Kidney (tissue), 22 donors: ENCODE measurements at places on chromosomes 6 and 20. TPM values are rescaled to one million over a fixed set of nuclear protein-coding genes. Genes with fewer than 3 reads are reported as not detected.

PRPH2 gene
- 1.6 TPM for total RNA-seq

STK38 gene
- 30.4 TPM for total RNA-seq

GPANK1 gene
- total RNA-seq = 17.7 TPM

RWDD2A gene
- 4.0 TPM for total RNA-seq

SLC17A1 gene
- total RNA-seq = 26.3 TPM

- no peak for DNase-seq
- no peaks in the 10 kb centered on the region for H3K4me1 ChIP-seq
- H3K36me3 ChIP-seq = no peaks in the 10 kb centered on the region
- no peak overlapping the region for H3K27ac ChIP-seq
- no peak overlapping the region for H3K4me3 ChIP-seq
These were observed 464.3 kb upstream of the FLRT3 start for GRCh38 chr20:14801591-14802325.

- H3K27me3 ChIP-seq = no peaks in the 10 kb centered on the region
- no peak for DNase-seq
- H3K27ac ChIP-seq = no peak overlapping the region
- H3K4me1 ChIP-seq = no peaks in the 10 kb centered on the region
- no peak overlapping the region for H3K4me3 ChIP-seq
These were observed 267.7 kb upstream of the FOXQ1 start for GRCh38 chr6:1044040-1044836.

DNA sequence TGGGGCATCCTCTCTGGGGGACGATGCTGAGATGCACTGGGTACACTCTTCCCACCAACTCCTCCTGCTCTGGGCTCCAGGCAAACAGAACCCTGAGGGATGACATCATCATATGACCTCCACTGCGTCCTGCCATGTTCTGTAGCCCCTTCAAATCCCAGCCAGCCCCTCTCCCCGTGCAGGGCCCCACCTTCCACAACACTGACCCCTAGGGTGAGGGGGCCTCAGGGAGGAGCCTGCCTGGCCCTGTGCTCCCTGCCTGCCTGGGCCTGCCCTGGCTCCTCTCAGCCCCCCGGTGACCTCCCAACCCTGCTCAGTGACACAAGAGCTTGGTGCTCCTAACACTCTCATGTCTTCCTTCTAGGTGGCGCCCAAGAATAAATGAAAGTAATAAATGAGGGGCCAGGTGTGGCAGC, 9.6 kb upstream of the SPDEF start:
- no peaks in the 10 kb centered on the region for H3K36me3 ChIP-seq
- DNase-seq = no peak
- no peak overlapping the region for H3K27ac ChIP-seq
- H3K27me3 ChIP-seq = no peaks in the 10 kb centered on the region
- H3K4me1 ChIP-seq = no peaks in the 10 kb centered on the region
- H3K4me3 ChIP-seq = no peak overlapping the region

DNA sequence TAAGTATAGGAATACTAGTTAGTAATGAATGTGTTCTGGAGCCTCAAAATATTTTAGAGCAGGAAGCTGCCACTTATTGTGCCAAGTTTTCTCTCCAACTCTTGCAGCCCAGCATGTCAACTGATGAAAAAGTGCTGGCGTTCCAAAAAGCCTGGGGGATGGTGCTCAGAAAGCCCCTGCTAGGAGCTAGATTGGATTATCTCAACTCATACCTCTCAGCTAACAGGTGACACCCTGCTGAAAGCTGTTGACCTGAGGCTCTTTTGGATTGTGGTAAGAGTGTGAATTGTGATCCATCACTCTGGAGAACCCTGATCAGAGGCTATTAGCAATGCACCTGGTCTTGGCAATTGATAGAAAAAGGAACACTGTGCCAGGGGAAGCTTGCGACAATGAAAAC, 580.4 kb downstream of the EYS start:
- no peaks in the 10 kb centered on the region for H3K36me3 ChIP-seq
- no peaks in the 10 kb centered on the region for H3K4me1 ChIP-seq
- H3K4me3 ChIP-seq = no peak overlapping the region
- H3K27ac ChIP-seq = no peak overlapping the region

DNA sequence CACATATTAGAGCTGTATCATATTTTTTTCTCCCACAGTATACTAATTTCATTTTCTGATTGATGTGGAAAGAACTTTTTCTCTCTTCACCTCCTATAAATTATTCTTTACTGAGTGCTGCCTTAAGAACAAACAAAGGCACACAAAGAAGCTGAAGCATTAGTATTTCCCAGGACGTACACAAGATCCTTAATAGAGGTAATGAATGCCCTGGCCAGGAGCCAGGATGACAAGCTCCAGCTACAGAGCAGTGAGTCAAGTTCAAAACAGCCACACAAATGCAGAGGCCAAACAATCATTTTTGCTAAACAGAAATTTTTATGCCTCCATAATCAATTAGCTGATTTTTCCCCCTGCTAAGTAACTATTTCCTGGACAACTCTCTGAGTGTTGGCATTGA, 639.6 kb downstream of the EPHA7 start:
- no peak for DNase-seq
- H3K4me3 ChIP-seq = no peak overlapping the region

DNA sequence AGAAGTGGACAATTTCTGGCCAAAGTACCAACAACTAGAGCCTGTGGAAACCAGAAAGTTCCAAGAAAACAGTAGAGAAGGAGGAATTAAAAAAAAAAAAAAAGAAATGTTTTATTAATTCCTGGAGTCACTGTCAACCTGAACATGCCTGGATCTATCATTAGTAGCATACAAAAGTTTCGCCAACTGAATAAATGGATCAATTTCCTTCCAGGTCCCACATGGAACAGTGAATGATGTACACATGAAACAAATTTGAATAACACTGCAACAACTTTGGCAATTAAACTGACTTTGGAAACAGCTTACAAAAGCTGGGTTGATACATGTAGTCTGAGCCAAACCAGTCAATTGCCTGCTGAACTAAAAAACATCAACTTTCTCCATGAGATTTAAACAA, 90.0 kb upstream of the HMGCLL1 start:
- DNase-seq = no peak
- H3K4me1 ChIP-seq = no peaks in the 10 kb centered on the region
- H3K4me3 ChIP-seq = no peak overlapping the region

GRCh38 chr20:37905671-37906613, 3.0 kb downstream of the VSTM2L start:
- H3K27me3 ChIP-seq = peaks cover 7% of the 10 kb centered on the region
- H3K36me3 ChIP-seq = no peaks in the 10 kb centered on the region
- no peaks in the 10 kb centered on the region for H3K4me1 ChIP-seq
- H3K4me3 ChIP-seq = no peak overlapping the region

- no peak for DNase-seq
- no peak overlapping the region for H3K4me3 ChIP-seq
- H3K27ac ChIP-seq = no peak overlapping the region
These were observed 286.5 kb upstream of the PRND start for GRCh38 chr20:4435225-4435624.

DNA sequence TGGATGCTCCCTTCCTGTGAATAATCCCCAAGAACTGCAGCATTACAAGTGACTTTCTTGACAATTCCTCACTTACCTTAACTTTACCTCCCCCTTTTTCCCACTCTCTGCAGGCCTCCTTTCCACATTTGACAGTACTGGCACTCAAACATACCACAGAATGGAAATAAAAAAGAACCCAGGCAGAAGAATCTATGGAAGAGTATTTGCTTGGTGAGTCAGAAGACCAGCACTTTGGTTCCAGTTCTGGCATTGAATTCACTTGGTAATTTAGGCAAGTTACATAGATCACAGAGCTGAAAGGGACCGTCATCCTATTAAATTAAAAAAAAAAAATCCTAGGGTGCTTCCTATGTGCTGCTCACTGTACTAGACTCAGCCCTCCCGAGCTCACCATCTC, 55.0 kb downstream of the BTBD9 start:
- DNase-seq = no peak
- H3K27me3 ChIP-seq = no peaks in the 10 kb centered on the region
- H3K27ac ChIP-seq = no peak overlapping the region
- H3K4me3 ChIP-seq = no peak overlapping the region

DNA sequence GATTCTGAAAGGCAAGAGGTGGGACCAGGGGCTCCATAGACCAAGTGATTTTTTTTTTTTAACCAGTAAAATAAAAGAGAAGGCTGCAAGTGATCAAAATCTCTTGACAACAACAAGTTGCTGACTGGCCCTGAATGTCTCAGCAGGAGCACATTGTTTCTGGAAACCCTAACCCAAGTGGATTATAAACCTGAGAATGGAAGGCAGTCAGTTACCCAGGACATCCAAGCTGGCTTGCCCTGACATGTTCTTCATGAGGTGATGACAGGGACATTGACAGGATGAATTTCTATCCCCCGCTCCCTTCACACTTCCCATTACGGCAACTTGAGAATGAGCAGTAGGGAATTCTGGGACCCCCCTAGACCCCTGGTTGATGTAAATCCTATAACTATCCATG, 49.6 kb upstream of the RIPOR2 start:
- no peak for DNase-seq
- H3K4me3 ChIP-seq = no peak overlapping the region

DNA sequence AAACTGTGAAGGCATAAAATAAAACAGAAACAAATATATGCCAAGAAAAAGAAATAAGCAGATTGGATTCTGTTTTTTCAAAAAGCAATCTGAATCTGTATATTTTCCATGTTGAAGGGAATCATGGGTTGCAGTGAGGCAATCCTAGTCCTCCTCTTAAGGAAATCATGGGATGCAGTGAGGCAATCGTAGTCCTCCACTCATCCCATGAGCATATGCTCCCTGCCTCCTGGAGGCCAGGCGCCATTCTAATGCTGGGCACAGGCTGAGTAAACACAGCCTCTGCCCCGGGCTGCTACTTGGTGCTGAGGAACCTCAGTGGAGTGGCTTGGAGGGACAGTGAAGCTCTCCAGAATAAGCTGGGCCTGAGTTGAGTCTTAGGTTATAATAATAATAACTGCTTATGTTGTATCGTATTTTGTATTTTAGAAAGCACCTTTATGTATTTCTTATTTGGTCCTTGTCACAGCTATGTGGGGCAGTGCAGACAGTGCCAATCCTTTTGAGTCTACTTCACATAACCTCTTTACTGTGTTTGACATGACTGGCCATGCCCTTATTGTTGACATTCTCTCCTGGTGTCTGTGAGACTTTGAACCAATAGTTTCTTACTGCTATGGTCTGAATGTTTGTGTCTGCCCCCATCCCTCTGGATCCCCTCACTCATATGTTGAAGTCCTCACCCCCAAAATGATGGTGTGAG, 56.6 kb upstream of the CITED2 start:
- no peak overlapping the region for H3K27ac ChIP-seq
- no peaks in the 10 kb centered on the region for H3K27me3 ChIP-seq
- no peaks in the 10 kb centered on the region for H3K4me1 ChIP-seq

GRCh38 chr20:19769507-19769906, 11.4 kb downstream of the RIN2 start:
- no peak overlapping the region for H3K4me3 ChIP-seq
- peaks cover 8% of the 10 kb centered on the region for H3K4me1 ChIP-seq

DNA sequence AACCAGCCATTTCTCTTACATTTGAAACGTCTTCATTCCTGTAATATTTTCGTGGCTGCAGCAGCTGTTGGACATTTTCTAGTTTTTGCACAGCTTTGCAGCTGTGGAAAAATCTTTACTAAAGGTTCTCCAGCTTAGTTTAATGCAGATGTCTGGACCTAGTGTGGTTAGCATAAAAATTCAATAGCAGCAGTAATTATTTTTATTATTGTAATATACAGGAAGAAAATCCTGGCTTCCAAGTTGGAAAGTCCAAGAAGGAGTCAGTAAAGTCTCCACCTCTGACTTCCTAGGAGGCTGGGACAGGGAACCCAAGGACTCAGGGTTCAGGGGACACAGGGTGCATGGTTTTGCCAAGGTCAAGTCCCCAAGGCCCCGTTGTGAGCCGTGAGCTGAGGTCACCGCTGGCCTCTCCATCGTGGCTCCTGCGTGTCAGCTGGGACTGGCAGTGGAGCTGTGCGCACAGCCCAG, 230.6 kb downstream of the FNDC1 start:
- no peaks in the 10 kb centered on the region for H3K36me3 ChIP-seq
- H3K27ac ChIP-seq = no peak overlapping the region
- no peak overlapping the region for H3K4me3 ChIP-seq
- DNase-seq = no peak
- H3K4me1 ChIP-seq = no peaks in the 10 kb centered on the region
- H3K27me3 ChIP-seq = no peaks in the 10 kb centered on the region

GRCh38 chr6:118391086-118391485, 157.0 kb upstream of the PLN start:
- no peaks in the 10 kb centered on the region for H3K36me3 ChIP-seq
- no peak overlapping the region for H3K27ac ChIP-seq
- no peak overlapping the region for H3K4me3 ChIP-seq

DNA sequence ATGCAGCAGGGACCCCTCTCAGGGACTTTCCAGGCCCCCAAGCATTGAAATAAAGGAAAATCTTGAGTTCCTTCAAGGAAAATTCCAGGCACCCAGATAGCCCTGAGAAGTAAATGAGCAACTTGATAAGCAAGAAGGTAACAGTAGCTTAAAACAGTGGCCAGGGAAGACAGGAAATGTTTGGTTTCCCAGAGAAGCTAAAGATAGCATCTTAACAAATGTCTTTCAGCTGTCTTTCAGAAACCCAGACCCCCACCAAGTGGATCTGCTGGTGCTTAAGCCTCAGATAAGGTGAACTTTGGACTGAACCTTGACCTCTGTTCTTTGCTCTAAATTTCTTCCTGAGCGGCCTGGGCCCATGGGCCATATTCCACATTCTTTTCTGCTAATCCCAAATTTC, 117.8 kb upstream of the CST7 start:
- H3K27ac ChIP-seq = no peak overlapping the region
- no peak for DNase-seq
- no peaks in the 10 kb centered on the region for H3K4me1 ChIP-seq
- H3K27me3 ChIP-seq = no peaks in the 10 kb centered on the region
- no peak overlapping the region for H3K4me3 ChIP-seq
- no peaks in the 10 kb centered on the region for H3K36me3 ChIP-seq

DNA sequence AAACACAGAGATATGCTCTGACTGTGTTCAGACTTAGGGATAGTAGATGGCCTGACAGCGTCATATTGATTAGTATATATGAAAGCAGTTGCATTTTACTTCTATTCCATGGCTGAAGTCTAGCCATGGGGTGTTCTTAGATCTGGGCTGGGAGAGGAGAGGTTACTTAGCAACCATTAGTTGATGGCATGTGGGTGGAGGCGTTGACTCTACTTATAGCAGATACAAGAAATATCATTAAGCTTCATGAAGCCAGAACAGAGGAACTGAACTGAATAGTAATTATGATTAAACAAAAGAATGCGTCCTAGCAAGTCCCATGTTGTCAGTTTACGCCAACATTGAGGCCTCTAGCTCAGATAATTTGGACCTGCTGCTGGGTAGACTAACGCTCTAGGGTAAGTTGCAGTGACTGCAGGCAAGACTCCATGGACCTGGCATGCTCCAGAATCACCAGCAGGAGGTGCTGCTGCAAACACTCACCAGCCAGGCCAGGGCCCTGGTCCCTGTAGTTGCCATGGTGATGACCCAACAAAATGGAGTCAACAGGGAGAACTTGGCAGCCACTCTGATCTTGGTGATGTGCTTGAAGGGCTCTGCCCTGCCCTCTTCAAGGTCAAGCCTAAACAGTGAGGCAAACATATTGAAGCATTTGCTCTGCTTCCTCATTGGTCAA, 477.3 kb downstream of the PREX1 start:
- no peaks in the 10 kb centered on the region for H3K4me1 ChIP-seq
- DNase-seq = no peak
- H3K36me3 ChIP-seq = no peaks in the 10 kb centered on the region
- H3K27me3 ChIP-seq = no peaks in the 10 kb centered on the region
- no peak overlapping the region for H3K4me3 ChIP-seq
- H3K27ac ChIP-seq = no peak overlapping the region

GRCh38 chr6:118917546-118918328, 17.2 kb downstream of the MCM9 start:
- H3K4me3 ChIP-seq = no peak overlapping the region
- H3K27ac ChIP-seq = no peak overlapping the region
- no peaks in the 10 kb centered on the region for H3K4me1 ChIP-seq
- peaks cover 43% of the 10 kb centered on the region for H3K36me3 ChIP-seq
